ENCODE measurements at places on chromosomes 7 and 10.
A peak's percentile ranks its signal among the peaks of the same experiment; 100 is the strongest.

DNA sequence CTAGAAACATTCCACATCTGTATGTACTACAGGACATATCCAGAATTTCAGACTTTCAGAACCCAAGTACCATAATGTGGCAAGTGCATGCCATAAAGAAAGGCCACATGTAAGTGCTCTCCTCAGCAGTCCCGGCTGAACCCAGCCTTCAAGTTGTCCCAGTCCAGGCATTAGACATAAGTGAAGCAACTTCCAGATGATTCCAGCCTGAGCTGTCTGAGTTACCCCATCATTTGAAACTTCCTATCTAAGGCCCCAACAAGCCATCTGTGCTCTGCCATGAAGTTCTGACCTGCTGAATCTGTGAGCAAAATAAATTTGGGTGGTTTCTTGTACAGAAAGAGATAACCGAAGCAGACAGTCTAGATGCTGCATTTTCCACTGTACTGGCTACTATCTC is 218.8 kb downstream of the IPMK start:
- DNase-seq, result no peak

DNA sequence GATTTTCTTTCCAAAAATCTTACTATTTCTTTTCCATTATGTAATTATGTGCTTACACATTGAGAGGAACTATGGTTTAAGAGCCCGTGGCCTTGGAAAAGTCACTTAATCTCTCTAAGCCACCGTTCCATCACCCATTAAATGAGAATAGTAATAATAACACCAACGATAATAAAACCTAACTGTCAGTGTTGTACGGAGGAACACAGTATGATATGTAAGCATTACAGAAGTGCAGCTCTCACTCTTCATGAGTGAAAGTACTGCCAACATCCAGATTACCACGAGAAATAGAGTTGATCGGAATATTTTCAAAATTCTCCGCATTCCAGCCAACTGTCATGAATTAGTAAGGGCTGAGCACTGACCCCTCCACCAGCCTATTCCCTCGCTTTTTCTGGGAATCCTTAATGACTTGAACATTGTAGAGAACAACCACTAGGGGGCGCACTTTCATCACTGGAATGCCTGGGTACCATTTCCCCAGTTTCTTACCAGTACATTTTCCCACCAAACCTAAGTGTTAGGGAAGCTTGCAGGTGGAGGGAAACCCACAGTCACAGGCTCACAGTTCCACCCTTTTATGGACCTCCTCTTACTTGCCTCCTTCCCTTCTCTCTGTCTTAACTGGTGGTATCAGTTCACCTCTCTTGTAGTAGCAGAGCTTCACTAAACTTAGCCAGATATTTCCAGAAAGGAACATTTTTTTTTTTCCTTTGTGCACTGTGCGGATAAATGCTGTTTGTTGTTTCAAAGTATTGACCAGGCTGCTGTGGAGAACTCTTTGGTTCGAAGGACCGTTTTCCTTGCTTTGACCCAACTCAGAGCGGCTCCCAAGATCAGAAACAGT is 27.8 kb downstream of the NKX2-3 start:
- peak; percentile 63 for DNase-seq

DNA sequence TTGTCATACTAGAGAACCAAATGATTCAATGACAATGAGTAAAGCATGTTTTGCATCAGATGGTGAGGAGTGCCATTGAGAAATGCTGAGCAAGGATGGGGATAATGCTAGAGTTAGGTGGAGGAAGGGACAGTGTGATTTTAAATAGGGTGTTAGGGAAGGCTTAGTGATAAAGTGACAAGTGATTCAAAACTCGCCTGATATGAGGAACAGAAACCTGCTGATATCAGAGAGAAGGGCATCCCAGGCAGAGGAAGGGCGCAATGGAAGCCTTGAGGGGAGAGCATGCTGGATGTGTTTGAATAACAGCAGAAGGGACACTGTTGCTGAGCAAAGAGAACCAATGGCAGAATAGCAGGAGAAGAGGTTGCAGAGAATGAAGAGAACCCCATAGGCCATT is 196.2 kb downstream of the NRG3 start:
- no peak for DNase-seq

GRCh38 chr10:101219946-101220451 is 9.3 kb downstream of the LBX1 start:
- no peak for DNase-seq

- DNase-seq, result no peak
Observed at GRCh38 chr7:47574482-47575329, 7.2 kb downstream of the TNS3 start.

GRCh38 chr10:107814865-107815487 is 650.5 kb upstream of the SORCS1 start:
- no peak for DNase-seq

GRCh38 chr10:43228783-43229207 is 38.1 kb downstream of the RASGEF1A start:
- peak; percentile 14 for DNase-seq

- DNase-seq, result no peak
Observed at GRCh38 chr10:3668966-3669330, 116.1 kb downstream of the KLF6 start.

GRCh38 chr10:17683541-17683940 is 39.6 kb downstream of the STAM start:
- DNase-seq, result no peak

DNA sequence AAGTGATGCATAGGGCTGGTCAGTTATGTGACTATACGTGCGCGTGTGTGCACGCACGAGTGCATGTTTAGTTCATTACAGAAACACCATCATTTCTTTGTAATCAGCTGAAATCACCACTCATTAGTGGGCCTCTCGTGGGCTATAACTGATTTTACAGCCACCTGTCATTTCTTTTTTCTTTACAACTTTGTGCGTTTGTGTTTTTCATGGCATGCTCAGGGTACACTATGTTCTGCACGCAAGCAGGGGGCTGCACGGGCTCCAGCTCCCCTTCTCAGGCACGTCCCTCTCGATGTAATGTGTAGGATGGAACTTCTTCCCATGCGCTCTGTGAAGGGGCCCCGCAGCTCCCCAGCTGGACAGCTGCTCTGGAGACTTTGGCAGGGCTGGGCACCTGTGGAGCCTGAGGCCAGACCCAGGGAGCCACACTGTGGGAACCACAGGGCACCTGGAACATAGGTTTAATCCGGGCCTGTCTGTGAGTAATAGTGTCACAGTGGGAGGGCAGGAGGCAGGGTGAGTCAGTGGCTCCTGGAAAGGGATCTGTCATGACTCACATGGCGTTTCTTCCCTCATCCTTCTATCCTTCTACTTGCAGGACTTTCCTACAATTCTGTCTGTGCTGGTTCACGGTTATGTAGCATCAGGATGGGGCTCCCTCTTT is 4.9 kb downstream of the GCK start:
- no peak for DNase-seq

GRCh38 chr10:126904818-126905701 is at the start of gene DOCK1:
TSS of gene DOCK1 (plus strand) at chr10:126905428. CDS start at chr10:126905518, 90 bp downstream.
- peak; percentile 12 for DNase-seq

GRCh38 chr10:14926061-14926470 is 27.8 kb downstream of the DCLRE1C start:
- DNase-seq, result no peak

DNA sequence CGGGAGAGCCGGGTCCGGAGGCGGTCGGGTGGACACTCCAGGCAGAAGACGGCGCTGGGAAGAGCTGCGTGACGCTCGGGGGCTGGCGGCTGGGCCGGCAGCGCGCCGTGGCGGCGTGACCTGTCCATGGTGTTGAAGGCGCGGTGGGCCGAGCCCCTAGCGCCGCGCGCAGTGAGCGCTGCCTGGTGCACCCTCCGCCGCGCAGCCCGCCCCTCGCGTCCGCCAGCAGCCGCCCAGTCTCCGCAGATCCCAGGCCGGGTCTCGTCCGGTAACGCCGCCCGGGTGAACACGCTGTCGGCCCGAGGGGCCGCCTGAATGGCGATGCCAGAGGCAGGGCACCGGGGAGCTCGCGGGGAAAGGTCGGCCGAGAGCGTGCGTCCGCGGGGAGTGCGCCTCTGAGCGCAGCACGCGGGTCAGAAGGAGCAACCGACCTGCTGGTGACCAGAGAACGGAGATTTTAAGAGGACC is 657 bp upstream of the TMEM178B start:
- peak; percentile 32 for DNase-seq

DNA sequence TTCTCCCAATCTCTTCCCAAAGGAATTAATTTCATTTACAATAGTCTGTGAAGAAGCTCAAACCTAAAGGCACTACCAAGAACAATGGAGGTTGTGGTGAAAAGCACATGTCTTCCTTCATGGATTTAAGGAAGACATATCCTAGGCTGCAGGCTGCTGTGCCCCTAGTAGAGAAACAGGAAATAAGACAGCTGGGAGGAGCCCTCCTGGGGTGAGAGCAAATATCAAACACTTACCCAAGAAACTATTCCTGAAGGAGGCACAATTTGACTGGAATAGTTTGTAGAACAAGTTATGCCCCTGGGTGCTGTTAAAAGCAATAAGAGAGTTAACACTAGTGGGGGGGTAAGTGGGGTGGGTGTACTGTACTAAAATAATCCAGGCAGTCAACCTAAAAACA is 30.1 kb downstream of the PDZD8 start:
- DNase-seq, result no peak

DNA sequence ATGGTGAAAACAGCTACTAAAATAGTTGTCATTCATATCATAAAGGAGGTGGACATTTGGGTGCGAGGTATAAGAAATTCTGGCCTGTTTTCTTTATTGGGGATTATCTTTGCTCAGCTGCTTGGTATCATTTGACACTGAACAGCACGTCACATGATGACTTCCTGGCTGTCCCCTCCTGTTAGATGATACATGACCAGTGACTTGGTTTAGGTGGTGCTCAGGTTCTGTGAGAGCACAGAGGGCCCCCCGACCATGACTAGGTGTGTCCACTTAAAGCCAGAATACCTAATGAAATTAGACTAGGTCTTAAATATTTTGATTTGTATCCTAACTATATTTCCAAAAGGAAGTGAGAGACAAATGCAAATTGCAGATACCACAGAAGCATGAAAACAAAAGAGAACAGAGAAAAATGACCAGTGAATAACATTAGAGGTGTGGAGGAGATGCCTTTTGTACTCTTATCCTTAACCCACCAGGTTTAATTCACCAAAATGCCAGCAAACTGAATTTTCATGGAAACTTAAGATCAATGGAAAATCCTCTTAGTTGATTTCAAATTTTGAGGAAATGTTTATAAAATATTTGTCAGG is 50.6 kb upstream of the GJD4 start:
- DNase-seq, result no peak

- no peak for DNase-seq
Observed at GRCh38 chr7:25831831-25832411, 320.1 kb upstream of the NFE2L3 start.

GRCh38 chr7:133932591-133932990 is 194.5 kb upstream of the LRGUK start:
- no peak for DNase-seq

- peak; percentile 15 for DNase-seq
Observed at GRCh38 chr7:108211382-108212201, 81.4 kb upstream of the LAMB4 start.

- peak; percentile 58 for DNase-seq
Observed at GRCh38 chr7:149496642-149497391, 792 bp downstream of the ZNF746 start.

GRCh38 chr7:26868841-26869495 is 4.6 kb upstream of the SKAP2 start:
- DNase-seq, result no peak

GRCh38 chr10:119477444-119477843 is 65.1 kb downstream of the RGS10 start:
- no peak for DNase-seq

DNA sequence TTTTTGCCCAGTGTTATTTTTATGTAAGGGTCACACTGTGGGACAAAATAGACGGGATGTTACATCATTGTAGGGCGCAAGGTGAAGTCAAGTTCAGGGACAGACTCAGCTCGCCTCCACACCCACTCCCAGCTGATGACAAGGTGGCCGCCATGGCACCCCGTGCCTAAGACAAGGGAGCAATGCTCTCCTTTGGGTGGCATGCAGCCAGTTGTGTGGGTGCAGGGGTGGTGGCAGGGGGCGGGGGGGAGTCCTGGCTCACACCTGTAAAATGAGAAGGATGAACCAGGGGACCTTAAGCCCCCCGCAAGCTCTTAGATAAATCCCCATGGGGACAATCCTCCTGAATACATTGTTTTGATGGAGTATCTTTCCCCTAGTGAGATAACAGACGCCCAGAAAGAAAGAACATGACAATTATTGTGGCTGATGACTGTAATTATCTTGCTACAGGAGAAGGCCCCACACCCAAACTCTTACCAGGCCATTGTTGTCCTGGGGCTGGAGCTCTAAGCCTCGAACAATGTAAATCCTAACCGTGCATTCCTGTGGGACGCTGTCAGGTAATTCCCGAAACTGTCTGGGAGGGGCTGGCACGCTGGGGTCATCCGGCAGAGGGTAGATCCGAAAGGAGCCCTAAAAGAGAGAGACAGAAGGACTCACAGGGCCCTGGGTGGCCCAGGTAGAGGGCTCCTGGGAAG is 148.7 kb downstream of the MYOF start:
- no peak for DNase-seq

- no peak for DNase-seq
Observed at GRCh38 chr10:62893036-62893435, 76.9 kb upstream of the EGR2 start.

DNA sequence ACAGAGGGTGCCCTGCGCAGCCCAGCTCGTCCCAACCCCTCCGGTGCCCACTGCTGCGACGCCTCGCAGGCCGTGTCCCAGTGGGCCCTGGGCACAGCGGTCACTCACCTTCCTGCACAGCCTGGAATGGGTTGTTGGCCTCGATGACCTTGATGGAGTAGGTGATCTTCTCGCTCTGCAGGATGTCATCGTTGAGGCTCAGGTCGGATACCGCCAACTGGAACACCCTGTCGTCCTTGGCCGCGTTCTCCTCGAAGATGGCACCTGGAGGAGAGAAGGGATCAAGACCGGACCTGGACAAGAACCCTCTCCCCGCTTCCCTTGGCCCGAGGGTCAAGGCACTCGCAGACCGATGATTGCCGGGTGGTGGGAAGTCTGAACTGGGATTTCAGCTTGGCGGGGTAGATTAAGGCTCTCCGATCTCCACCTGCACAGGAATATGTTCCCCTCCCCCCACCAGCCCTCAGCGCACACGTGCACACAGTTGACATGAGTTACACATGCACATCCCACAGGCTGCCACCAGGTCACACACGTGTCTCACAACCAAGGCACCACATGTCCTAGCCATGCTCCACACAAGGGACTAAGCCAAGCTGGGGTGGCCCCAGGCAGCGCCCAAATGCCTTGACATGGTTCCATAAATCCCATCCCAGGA is 2.6 kb downstream of the GRID1 start:
- DNase-seq, result no peak

DNA sequence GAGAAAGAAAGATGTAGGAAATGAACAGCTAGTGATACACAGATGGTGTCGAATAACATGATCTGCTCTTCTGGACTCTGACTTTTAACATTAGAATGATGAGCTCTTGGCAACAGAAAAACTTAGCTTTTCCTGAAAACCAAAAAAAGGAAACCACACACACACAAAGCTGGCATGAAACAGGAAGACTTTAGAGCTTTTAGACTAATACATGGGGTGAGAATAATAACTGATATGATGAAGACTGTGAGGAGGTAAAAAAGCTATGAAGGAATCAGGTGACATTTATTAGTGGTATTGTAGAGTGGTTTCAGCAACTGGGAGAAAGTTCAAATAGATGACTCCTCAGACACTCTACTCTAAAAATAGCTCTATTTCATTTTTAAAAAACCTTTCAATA is 491.9 kb downstream of the PARD3 start:
- no peak for DNase-seq
